SK-MEL-5 (cell line): ENCODE measurements at places on chromosomes 4 and X. TPM values are rescaled to one million over a fixed set of nuclear protein-coding genes. Genes with fewer than 3 reads are reported as not detected.

ESX1 gene
- total RNA-seq = 0.24 and 0.34 TPM in 2 replicates

DNA sequence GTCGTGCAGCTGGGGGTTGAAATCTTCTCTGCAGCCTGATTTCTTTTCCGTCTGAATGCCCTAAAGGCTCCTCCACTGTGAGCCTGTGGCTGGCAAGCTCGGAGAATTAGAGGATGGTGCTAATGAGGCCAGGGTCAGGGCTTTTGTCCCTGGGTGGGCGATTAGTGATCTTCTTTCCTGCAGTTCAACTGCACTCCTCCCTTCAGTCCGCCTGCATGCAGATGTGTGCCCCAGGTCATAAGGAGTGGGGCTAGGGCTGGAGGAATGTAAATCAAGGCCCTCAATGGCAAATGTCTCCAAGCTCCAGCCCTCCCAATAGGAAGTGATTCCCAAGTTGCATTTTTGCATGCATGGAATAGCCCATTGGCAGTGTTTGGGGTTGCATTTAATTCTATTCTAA lies 405.0 kb downstream of the AFF2 start:
- no peak for DNase-seq

GRCh38 chrX:21735768-21736127 lies 22.2 kb downstream of the SMPX start:
- no peak for DNase-seq

STK26 gene
- total RNA-seq = 23.8 and 30.1 TPM in 2 replicates

- DNase-seq = peak; percentile 41
Measured at GRCh38 chr4:116599859-116600258, 485.5 kb downstream of the TRAM1L1 start.

BTC gene
- total RNA-seq = 0.16 and 0.18 TPM in 2 replicates

TCEAL2 gene
- total RNA-seq = not detected in 2 replicates

VCX3B gene
- not detected in 2 replicates for total RNA-seq

DNA sequence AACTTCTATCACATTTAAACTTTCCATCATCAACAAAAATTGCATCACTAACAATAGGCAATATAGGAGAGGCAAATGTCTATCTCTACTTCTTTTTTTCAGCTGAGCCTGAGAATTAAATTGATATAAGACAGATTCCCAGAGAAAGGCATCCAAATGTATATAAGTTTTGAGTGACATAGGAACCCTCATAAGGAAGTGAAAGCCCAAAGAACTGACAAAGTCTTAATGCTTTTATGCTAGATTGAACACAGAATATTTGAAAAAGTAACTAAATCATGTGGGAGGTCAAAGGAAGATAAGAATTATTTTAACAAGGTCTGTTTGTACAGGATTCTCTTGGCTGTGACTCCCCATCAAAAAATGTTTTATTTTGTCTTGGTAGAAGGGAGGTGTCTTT lies 714.9 kb downstream of the GRXCR1 start:
- DNase-seq = no peak

FIP1L1 gene
- 65.7 and 66.5 TPM in 2 replicates for total RNA-seq

TMEM150C gene
- total RNA-seq = 4.5 and 7.0 TPM in 2 replicates

- DNase-seq = no peak
Measured at GRCh38 chr4:99077177-99077576, 11.4 kb downstream of the ADH5 start.

EOLA2 gene
- total RNA-seq = 19.2 and 23.5 TPM in 2 replicates

GRCh38 chr4:138317175-138317748 lies 75.1 kb upstream of the SLC7A11 start:
- DNase-seq = no peak

DNA sequence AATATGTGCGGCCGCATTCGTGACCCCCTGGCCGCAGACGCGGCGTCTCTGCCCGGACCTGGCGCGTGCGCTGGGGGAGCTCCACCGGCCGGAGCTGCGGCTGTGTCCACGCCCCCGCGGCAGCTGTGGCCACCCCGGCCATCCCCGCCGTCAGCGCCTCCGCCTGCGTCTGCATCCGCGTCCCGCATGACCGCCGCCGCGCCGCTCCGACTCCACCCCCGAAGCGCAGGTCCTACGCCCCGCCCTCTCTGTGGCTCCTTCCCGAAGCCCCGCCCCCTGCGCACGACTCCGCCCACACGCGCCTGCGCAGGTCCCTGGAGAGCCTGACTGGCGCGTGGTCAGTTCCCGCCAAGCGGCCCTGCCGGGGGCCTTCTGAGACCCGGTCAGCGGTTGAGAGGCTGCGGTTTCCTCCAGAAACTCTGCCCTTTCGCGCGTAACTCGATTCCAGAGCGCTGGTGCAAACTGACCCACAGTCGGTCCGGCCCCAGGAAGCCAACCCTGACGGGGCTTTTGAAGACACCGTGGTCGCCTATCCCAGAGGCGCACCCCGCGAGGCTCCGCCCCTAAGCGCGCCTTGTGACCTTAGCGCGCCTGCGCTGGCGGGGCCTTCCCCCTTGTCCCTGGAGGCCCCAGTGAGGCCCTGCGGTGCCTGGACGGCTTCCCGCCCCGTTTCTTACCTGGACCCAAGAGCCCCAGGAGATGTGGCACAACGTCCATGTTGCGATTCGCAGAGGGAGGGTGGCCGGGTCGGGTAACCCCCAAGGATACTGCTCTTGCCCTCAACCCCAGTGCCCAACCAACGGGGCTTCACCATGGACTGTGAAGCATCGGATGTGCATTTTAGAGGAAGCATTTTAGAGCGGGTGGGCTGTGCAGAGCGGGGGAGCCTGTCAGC lies at the start of gene LAGE3:
Gene LAGE3, minus strand, starts transcription at position 554 of the 895 bp plus-strand sequence. Its CDS starts 366 bp downstream, at position 188.
- peak; percentile 86 for DNase-seq

DNA sequence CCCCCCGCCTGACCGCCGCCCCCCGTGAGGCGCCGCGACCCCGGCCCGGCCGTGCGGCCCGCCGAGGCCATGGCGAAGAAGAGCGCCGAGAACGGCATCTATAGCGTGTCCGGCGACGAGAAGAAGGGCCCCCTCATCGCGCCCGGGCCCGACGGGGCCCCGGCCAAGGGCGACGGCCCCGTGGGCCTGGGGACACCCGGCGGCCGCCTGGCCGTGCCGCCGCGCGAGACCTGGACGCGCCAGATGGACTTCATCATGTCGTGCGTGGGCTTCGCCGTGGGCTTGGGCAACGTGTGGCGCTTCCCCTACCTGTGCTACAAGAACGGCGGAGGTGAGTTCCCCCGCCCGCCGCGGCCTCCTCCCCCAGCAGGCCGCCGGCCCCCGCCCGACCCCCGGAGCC lies 780 bp downstream of the SLC6A8 start:
- no peak for DNase-seq

GAGE12J gene
- 37.1 TPM in 1 of 2 replicates, not detected in the other for total RNA-seq

DNA sequence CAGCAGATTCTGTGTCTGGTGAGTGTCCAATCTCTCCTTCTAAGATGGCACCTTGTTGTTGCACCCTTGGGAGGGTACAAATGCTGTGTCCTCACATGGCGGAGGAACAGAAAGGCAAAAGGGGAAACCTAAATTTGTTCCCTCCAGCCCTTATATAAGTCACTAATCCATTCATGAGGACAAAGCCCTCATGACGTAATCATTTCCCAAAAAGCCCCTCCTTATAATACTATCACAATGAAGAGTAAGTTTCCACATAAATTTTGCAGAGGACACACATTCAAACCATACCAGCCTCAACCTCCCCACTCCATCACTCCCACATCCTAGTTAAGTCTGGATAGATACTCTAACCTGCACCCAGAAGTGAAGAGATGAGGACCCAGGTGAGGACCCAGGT lies 63.1 kb downstream of the USP38 start:
- no peak for DNase-seq

DNA sequence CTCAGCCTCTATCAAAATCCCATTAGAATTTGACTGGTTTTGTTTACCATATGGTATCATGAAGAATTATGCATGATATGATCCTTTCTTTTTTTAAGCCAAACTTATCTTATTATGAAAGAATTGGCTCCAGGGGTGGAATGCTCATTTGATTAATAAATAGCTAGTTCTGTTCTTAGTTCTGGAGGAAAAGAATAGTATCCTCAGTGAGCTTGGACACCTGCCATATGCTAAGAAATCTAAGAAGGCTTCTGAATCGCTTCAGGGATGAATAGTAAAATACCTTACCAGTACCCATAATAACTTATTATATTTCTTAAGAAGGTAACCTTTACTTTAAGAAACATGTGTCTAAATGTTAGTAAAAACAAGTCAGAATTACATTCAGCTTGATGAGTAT lies 803.6 kb downstream of the ADGRL3 start:
- DNase-seq = no peak

DNA sequence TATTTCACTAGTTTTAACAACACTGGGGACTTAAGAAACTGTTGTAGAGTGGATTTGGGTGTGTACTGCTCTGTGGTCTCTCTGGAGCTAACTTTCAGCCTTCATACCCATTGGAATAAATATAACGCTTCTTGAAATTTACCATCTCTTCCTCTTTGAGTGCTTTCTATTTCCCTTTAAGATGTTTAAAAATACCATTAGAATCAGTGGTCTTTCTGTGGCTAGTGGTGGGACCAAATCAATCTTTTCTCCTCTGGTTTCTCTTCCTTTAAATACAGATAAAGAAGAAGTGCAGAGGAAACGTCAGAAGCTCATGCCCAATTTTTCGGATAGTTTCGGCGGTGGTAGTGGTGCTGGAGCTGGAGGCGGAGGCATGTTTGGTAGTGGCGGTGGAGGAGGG lies 92.0 kb downstream of the NFKB1 start:
- DNase-seq = no peak

TBX22 gene
- total RNA-seq = 0.37 TPM in 1 of 2 replicates, not detected in the other

- no peak for DNase-seq
Measured at GRCh38 chrX:127879585-127879984, 172.6 kb downstream of the ACTRT1 start.
